ENCODE measurements at places on chromosomes 5 and 9.
A peak's percentile ranks its signal among the peaks of the same experiment; 100 is the strongest.

GRCh38 chr9:111805830-111806241, 11.1 kb upstream of the SHOC1 start:
- no peak for DNase-seq

- DNase-seq: peak; percentile 10
Observed at GRCh38 chr9:111621895-111622480, 9.1 kb upstream of the DNAJC25 start.

GRCh38 chr9:108016446-108016845, 526.9 kb upstream of the KLF4 start:
- DNase-seq: no peak

- no peak for DNase-seq
Observed at GRCh38 chr9:76618762-76619161, 145.5 kb upstream of the PCA3 start.

DNA sequence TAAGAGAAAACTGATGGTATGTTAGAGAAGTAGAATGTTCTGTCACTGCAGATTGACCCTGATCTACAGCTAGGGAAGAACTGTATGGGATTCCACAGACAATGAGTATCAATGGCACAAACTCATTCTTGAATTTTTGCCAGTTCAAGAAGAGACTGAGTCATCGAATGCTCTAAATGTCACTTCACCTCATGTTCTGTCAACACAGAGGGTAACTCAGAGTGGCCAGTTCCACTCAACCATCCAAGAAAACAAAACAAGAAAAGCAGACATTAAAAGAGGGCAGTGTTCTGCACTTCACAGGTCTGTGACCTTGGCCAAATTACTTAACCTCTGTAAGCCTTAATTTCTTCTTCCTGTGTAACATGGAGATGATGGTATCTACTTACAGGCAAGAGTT, 132.2 kb upstream of the HMHB1 start:
- no peak for DNase-seq

DNA sequence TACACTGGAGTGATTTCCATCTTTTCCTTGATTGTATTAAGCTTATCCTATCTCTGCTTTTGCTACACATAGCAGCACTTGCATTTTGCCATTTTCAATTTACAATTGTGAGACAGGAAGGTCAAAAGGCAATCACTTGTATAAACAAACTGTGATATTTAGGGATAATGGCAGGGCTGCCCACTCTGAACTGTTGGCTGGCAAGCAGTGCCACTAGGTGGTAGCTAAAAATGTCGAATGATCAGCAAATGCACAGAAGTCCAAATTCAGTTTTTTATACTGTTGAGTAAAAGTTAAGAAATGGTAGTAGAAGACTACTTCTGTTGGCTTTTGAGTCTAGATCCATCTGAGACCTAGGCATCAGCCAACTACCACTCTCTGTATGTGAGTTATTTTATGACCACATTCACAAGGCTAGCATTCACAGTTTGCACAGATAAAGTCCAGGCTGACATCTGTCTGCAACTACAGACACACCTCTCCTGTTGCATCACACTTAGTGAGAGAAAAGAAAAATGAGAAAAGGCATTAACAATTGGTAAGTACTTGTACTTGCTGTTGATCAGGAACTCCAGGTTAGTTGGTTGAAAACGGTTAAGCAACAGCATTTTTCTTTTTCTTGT, 108.8 kb upstream of the ASTN2 start:
- no peak for DNase-seq

- DNase-seq: no peak
Observed at GRCh38 chr9:109821711-109822110, 41.7 kb downstream of the PALM2AKAP2 start.

DNA sequence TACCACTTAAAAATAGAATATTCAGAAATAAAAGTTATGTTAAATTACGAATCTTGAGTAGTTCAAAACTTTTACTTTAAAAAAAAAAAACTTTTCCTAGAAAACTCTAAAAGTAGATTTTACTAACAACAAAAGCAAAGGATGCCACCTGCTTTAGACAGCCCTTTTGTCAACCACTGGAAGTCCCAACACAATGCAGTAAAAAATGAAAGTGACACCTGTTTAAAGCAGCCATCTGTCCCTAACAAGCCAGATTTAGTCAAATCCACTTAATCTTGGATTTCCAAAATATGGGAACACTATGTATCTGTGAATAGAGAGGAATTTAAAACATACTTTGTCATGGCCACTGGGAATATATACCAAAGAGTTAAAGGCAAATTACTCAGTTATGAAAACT, 3.8 kb downstream of the RFX3 start:
- DNase-seq: no peak

DNA sequence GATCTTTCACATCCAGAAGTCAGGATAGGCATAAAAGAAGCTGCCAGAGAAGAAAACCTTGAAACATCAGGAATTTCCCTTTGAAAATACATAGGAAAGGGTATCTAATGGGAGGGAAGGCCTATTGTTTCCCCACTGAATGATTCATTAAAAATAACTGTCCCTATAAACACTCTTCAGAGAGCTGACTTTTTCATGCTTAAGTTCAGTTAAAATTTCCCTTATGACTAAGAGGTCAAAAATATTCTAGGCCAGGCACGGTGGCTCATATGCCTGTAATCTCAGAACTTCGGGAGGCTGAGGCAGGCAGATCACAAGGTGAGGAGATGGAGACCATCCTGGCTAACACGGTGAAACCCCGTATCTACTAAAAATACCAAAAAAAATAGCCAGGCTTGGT, 499.5 kb downstream of the ENC1 start:
- no peak for DNase-seq

DNA sequence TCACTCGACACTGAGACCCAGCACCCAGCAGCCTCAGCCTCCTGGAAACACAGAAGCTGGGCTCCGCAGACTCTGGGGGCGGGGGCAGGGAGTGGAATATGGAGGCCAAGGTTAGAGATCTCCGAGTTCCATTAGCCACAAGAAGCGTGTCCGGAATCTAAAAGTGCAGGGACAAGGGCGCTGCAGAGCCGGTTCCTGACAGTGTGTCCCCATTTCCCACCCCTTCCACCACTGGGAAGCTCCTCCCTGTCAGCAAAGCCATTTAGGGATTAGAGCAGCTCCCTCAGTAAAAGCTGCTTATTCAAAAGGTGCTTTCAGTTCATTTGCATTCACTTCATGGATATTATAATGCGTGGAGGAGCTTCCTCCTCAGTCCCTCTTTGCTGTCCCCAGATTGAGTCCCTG, 74.1 kb upstream of the HSPA9 start:
- DNase-seq: no peak

GRCh38 chr9:2663461-2664173, 42.0 kb downstream of the VLDLR start:
- no peak for DNase-seq

All from stimulated activated CD8-positive, alpha-beta memory T cell treated with anti-CD3 and anti-CD28 coated beads, Interleukin-15, amount 100 ng/mL, for 4 hours (primary cell).